ENCODE measurements at places on chromosomes 7 and 10. TPM values are rescaled to one million over a fixed set of nuclear protein-coding genes. Genes with fewer than 3 reads are reported as not detected.

PTPRZ1 gene
- total RNA-seq: 8.1 TPM

ANKRD30A gene
- total RNA-seq: not detected

ENTPD1 gene
- 17.7 TPM for total RNA-seq

ASB10 gene
- not detected for total RNA-seq

TCERG1L gene
- not detected for total RNA-seq

ACSM6 gene
- not detected for total RNA-seq

SEMA3E gene
- 4.4 TPM for total RNA-seq

FFAR4 gene
- total RNA-seq: 1.5 TPM

MSMB gene
- not detected for total RNA-seq

OR2A1 gene
- 0.25 TPM for total RNA-seq

OR2A7 gene
- total RNA-seq: 7.4 TPM

SPDYE5 gene
- total RNA-seq: not detected

ZPBP gene
- total RNA-seq: not detected

- H3K36me3 ChIP-seq: no peaks in the 10 kb centered on the region
- H3K27ac ChIP-seq: peak overlapping the region; percentile 69
- DNase-seq: no peak
Measured at GRCh38 chr10:59872892-59873463, 33.4 kb downstream of the CCDC6 start.

DNA sequence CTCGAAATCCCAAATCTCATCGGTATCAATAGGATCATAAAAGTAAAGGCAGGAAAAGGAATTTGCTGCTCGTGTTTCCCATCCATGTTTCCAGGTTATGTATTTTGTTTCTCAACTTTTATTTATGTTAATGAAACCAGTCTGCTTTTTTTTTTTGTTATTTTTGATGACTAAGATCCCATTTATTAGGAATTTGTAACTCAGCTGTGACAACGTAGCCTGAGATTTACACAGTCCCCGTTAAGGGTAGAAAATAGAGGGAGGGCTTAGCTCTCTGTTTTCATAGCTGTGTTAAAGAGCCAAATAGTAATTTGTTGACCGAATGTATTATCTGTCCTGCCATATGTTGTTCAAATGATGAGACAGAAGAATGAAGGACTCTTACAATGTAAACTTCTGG, 164.0 kb downstream of the MGMT start:
- H3K27me3 ChIP-seq: no peaks in the 10 kb centered on the region
- no peaks in the 10 kb centered on the region for H3K36me3 ChIP-seq
- DNase-seq: no peak
- no peak overlapping the region for H3K4me3 ChIP-seq
- H3K4me1 ChIP-seq: peaks cover 6% of the 10 kb centered on the region
- H3K27ac ChIP-seq: no peak overlapping the region

GRCh38 chr7:36630112-36630650, 94.1 kb downstream of the AOAH start:
- no peaks in the 10 kb centered on the region for H3K36me3 ChIP-seq
- H3K27ac ChIP-seq: no peak overlapping the region
- DNase-seq: no peak
- H3K27me3 ChIP-seq: no peaks in the 10 kb centered on the region
- no peaks in the 10 kb centered on the region for H3K4me1 ChIP-seq

DNA sequence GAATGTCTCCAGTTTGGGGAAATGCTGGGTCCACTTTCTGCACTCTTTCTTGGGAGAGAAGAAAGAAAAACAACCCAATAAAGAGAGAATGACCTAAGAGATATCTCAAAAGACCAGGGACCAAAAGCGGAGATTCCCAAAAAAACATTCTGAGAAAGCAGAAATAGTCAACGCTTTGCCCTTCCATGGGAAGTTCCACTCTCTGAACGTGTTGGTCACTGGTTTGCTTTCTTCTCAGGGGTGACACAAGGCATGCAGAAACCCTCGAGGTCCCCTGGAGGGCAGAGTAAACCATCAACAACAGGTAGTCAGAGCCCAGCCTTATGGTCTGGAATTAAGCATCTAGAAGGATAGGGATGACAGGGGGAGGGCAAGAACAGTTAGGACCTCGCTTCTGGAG, 26.2 kb upstream of the AOAH start:
- no peak for DNase-seq
- no peak overlapping the region for H3K4me3 ChIP-seq

DNA sequence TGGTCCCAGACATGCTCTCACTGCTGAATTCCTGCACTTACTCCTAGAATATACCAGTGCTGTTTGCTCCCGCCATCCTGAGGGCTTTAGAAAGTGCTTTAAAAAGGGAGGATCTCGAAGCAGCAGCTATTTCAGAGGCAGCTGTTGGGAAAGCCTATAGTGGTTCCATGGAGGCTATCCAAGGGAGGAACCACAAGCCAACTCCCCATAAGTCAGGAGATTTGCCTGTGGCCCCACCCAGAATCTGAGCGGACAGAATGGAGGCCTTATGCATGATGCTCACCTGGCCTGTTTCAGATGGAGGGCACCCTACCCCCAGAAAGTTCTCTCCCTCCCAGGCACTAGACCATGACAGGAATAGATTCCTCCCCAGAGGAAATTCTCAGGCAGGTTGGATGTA, 2.3 kb upstream of the KCNIP2 start:
- no peak overlapping the region for H3K27ac ChIP-seq
- no peaks in the 10 kb centered on the region for H3K27me3 ChIP-seq
- H3K4me3 ChIP-seq: no peak overlapping the region

GRCh38 chr7:65938336-65938895, 43.6 kb downstream of the GUSB start:
- no peak overlapping the region for H3K27ac ChIP-seq
- no peak overlapping the region for H3K4me3 ChIP-seq
- DNase-seq: no peak
- H3K36me3 ChIP-seq: no peaks in the 10 kb centered on the region

GRCh38 chr10:78634835-78635234, 433.9 kb upstream of the ZMIZ1 start:
- no peak overlapping the region for H3K4me3 ChIP-seq
- no peak overlapping the region for H3K27ac ChIP-seq
- no peak for DNase-seq
- no peaks in the 10 kb centered on the region for H3K4me1 ChIP-seq
- no peaks in the 10 kb centered on the region for H3K27me3 ChIP-seq
- no peaks in the 10 kb centered on the region for H3K36me3 ChIP-seq

DNA sequence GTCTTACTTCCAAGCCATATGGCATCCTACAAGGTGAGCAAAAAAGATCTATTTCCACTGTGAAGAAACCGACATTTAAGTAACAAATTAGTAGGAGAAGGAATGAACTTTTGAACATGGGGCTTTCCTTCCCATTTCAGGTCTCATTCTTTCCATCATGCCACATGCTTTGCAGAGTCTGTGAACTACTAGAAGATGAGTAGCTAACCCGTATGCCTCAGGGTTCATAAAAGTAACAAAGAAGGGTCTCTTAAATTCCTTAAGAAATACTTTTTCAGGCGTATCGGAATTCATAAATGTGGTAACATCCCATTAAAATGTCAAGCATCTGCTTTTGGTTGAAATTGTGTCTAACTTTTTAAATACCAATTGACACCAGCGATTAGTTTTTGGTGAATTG, 81.3 kb upstream of the TNS3 start:
- H3K27me3 ChIP-seq: no peaks in the 10 kb centered on the region
- H3K4me1 ChIP-seq: no peaks in the 10 kb centered on the region
- no peaks in the 10 kb centered on the region for H3K36me3 ChIP-seq
- no peak for DNase-seq
- no peak overlapping the region for H3K4me3 ChIP-seq

DNA sequence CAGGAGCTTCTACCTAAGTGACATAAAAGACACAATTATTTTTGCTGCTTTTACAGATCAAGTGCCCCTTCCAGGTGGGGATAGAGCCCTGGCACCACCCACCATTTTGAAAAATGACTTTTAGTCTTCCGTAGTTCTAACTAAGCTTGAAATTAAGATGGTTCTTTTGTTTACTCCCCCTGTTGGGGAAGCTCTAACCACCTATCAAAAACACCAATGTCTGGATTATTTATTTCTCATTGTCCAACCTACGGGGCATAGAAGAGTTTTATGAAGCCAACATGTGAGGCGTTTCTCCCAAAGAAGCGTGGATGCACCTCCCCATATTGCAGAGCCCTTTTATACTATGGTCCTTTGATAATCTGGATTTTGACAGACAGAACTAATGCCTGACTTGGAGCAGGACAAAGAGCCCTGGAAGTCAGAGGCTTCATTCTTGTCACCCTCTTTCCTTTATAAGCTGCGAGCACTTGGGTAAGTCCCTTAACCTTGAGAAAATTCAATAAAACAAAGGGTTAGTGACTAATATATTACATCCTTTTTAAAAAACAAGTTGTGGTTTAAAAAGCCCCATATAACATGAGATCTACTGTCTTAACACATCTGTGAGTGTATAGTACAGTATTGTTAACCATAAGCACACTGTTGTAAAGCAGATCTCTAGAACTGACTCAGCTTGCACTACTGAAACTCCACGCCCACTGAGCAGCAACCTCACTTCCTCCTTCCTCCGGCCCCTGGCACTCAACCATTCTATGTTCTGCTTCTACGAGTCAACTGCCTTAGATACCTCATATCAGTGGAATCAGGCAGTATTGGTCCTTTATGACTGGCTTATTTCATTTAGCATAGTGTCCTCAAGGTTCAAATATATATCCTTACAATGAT, 67.5 kb downstream of the ATXN7L1 start:
- peaks cover 21% of the 10 kb centered on the region for H3K4me1 ChIP-seq
- DNase-seq: no peak
- H3K36me3 ChIP-seq: no peaks in the 10 kb centered on the region
- no peaks in the 10 kb centered on the region for H3K27me3 ChIP-seq

GRCh38 chr7:22577470-22578001, 77.5 kb upstream of the STEAP1B start:
- peak overlapping the region; percentile 59 for H3K27ac ChIP-seq
- peaks cover 22% of the 10 kb centered on the region for H3K4me1 ChIP-seq
- peaks cover 3% of the 10 kb centered on the region for H3K27me3 ChIP-seq
- H3K36me3 ChIP-seq: no peaks in the 10 kb centered on the region
- no peak overlapping the region for H3K4me3 ChIP-seq
- DNase-seq: peak; percentile 94

GRCh38 chr10:43649185-43649523, 473 bp upstream of the ZNF32 start:
- H3K4me3 ChIP-seq: peak overlapping the region; percentile 80
- H3K36me3 ChIP-seq: peaks cover 7% of the 10 kb centered on the region
- peaks cover 15% of the 10 kb centered on the region for H3K4me1 ChIP-seq
- no peak for DNase-seq
- H3K27me3 ChIP-seq: no peaks in the 10 kb centered on the region
- peak overlapping the region; percentile 84 for H3K27ac ChIP-seq

- no peaks in the 10 kb centered on the region for H3K27me3 ChIP-seq
- peak overlapping the region; percentile 30 for H3K4me3 ChIP-seq
- H3K27ac ChIP-seq: peak overlapping the region; percentile 78
- peaks cover 55% of the 10 kb centered on the region for H3K4me1 ChIP-seq
- peaks cover 4% of the 10 kb centered on the region for H3K36me3 ChIP-seq
Measured at GRCh38 chr10:61992671-61993668, 91.5 kb downstream of the ARID5B start.

- no peak for DNase-seq
- no peaks in the 10 kb centered on the region for H3K27me3 ChIP-seq
- no peaks in the 10 kb centered on the region for H3K36me3 ChIP-seq
- no peaks in the 10 kb centered on the region for H3K4me1 ChIP-seq
- no peak overlapping the region for H3K4me3 ChIP-seq
Measured at GRCh38 chr7:24786941-24787340, 29.7 kb upstream of the GSDME start.

DNA sequence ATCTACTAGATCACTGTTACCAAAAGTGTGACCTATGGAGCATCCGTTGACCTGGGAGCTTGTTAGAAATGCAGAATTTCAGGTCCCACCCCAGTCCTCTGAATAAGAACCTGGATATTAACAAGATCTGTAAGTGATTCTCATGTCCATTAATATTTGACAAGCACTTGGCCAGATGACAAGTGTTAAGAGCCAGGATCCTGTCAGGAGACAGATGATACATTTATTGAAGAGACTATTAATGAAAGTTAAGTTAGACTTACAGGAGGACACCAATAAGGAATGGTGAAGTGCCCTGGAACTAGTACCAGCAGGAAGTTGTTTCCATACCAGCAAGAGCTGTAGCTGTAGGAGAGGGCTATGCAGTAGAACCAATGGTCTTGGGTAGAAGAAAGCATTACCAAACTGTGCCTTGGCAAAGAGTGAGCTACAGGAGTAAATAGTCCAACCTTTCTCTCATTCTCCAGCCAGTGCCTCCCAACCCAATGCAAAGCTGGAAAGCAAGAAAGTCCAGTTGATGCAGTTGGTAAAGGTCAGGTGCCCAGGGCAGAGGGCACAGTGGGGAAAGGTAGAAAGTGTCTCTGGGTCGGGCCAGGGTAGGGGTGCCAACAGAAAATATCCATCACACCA, 35.3 kb upstream of the ADD3 start:
- H3K4me3 ChIP-seq: no peak overlapping the region
- no peak overlapping the region for H3K27ac ChIP-seq
- no peak for DNase-seq
- H3K27me3 ChIP-seq: no peaks in the 10 kb centered on the region
- no peaks in the 10 kb centered on the region for H3K36me3 ChIP-seq
- peaks cover 3% of the 10 kb centered on the region for H3K4me1 ChIP-seq

- H3K4me1 ChIP-seq: no peaks in the 10 kb centered on the region
- no peak overlapping the region for H3K4me3 ChIP-seq
- H3K36me3 ChIP-seq: no peaks in the 10 kb centered on the region
- H3K27ac ChIP-seq: no peak overlapping the region
- no peak for DNase-seq
- no peaks in the 10 kb centered on the region for H3K27me3 ChIP-seq
Measured at GRCh38 chr7:28224172-28224571, 43.6 kb upstream of the JAZF1 start.

GRCh38 chr7:28686418-28686800, 271.7 kb downstream of the TRIL start:
- peak overlapping the region; percentile 70 for H3K27ac ChIP-seq
- peak; percentile 88 for DNase-seq
- H3K27me3 ChIP-seq: no peaks in the 10 kb centered on the region
- H3K4me3 ChIP-seq: peak overlapping the region; percentile 42
- H3K36me3 ChIP-seq: no peaks in the 10 kb centered on the region

DNA sequence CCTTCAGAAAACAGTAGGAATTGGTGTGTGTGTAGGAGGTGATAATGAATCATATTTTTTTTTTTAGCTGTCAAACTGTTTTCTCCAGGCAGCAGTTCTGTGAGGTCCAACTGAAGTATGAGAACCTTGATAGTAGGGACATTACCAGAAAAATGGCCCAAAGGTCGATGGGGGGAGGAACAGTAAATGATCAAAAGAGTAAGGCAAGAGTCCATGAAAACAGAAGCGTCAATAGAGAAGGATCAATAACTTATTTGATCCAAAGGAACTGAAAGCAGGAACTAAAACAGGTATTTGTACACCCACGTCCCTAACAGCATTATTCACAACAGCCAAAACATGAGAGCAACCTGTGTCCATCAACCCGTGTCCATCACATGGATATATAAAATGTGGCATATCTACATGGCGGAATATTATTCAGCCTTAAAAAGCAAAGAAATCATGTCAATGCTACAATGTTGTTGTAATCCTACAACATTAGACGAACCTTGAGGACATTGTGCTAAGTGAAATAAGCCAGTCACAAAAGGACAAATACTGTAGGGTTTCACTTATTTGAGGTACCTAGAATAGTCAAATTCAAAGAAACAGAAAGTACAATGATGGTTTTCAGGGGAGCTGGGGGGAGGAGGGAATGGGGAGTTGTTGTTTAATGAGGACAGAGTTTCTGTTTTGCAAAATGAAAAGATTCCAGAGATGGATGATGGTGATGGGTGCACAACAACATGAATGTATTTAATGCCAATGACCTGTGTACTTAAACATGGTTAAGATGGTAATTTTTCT, 214.0 kb upstream of the KLF14 start:
- no peak overlapping the region for H3K27ac ChIP-seq
- DNase-seq: no peak
- H3K4me1 ChIP-seq: peaks cover 72% of the 10 kb centered on the region
- no peaks in the 10 kb centered on the region for H3K27me3 ChIP-seq
- H3K4me3 ChIP-seq: no peak overlapping the region

Data from vagina (tissue), 2 donors.